ENCODE measurements at places on chromosomes 13 and 19.

DNA sequence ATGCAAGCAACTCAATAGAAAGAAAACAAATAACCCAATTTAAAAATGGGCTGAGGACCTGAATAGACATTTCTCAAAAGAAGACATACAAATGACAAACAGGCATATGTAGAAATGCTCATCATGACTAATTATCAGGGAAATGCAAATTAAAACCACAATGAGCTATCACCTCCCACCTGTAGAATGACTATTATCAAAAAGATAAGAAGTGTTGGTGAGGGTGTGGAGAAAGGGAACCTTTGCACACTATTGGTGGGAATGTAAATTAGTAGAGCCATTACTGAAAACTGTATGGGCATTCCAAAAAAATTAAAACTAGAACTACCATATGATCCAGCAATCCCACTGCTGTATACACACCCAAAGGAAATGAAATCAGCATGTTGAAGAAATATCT lies 212.2 kb downstream of the SUCLA2 start:
- DNase-seq, result no peak

DNA sequence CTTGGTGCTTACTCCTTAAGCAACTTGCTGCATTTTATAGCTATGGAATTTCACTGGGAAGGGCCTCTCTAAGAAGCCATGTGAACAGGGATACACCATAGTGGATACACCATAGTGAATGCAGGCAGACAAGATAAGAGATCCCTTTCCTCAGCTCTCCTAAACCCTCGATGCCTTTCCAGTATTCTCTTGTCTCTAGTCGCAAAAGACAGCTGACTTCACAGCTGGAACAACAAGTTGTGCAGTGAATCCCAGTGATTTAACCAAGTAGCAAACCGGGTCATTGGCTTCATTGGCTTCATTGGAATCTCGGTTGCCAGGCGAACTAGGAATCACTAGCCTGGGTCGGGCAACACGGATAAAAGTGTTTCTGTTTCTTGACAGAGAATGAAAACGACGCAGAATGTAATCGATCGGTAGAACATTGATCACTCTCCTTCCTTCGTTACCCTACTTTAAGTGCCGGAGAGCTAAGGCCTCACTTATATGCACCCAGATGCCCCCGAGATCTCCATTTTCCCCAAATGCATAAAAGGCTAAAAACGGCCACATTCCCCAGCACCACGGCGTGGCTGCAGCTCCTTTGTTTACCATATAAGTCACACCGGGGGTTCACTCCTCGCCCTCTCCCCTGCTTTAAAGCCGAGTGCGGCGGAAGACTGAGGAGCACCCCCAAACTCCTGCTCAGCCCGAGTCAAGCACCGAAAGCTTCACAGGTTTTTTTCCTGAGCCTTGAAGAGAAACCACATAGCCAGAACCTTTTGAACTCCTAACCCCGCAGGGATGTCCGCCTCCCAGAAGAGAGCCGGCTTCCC lies 674 bp downstream of the TRPC4 start:
- no peak for DNase-seq

- no peak for DNase-seq
Measured at GRCh38 chr19:55644191-55644833, 863 bp downstream of the ZNF581 start.

- DNase-seq, result no peak
Measured at GRCh38 chr19:54084410-54084809, 3.2 kb upstream of the TARM1 start.

- DNase-seq, result no peak
Measured at GRCh38 chr13:77724092-77724491, 26.6 kb downstream of the SLAIN1 start.

- no peak for DNase-seq
Measured at GRCh38 chr19:41939861-41940730, 11.8 kb upstream of the ERFL start.

GRCh38 chr19:50198431-50199258 lies 4.8 kb upstream of the MYH14 start:
- DNase-seq, result no peak

DNA sequence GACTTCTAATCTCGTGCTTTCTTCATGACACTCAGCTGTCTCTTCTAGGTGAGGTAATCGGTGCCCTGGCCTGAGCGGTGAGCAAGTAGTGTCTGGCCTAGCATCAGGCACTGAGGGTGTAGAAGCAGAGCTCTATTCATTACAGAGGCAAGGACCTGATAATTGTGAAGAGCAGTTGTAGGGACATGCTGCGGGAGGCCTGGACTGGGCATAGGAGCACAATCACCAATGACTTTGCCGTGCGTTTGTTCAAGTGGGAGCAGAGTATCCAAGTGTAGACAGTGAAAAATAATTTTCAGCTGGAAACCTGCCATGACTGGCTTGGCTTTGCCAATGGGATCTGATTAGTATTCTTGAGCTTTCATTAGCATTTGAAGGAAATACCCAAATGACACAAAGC lies 32.1 kb upstream of the DCLK1 start:
- no peak for DNase-seq

DNA sequence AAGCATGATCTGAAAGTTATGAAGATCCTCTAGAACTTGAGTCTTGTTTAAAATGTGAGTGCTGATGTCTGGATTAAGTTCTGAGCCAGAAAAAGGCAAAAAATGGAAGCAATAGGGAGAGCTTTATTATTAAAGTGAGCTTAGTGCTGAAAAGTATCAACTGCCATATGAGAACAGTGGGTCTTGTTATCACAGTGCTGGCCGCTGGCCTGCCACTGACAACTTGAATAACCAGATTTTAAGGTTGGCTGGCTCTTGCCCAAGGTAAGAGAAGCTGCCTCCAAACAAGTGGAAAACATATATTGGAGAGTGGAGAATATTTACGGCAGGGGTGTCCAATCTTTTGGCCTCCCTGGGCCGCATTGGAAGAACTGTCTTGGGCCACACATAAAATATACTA lies 33.9 kb downstream of the NUFIP1 start:
- no peak for DNase-seq

- no peak for DNase-seq
Measured at GRCh38 chr19:51793994-51794393, 963 bp upstream of the FPR3 start.

DNA sequence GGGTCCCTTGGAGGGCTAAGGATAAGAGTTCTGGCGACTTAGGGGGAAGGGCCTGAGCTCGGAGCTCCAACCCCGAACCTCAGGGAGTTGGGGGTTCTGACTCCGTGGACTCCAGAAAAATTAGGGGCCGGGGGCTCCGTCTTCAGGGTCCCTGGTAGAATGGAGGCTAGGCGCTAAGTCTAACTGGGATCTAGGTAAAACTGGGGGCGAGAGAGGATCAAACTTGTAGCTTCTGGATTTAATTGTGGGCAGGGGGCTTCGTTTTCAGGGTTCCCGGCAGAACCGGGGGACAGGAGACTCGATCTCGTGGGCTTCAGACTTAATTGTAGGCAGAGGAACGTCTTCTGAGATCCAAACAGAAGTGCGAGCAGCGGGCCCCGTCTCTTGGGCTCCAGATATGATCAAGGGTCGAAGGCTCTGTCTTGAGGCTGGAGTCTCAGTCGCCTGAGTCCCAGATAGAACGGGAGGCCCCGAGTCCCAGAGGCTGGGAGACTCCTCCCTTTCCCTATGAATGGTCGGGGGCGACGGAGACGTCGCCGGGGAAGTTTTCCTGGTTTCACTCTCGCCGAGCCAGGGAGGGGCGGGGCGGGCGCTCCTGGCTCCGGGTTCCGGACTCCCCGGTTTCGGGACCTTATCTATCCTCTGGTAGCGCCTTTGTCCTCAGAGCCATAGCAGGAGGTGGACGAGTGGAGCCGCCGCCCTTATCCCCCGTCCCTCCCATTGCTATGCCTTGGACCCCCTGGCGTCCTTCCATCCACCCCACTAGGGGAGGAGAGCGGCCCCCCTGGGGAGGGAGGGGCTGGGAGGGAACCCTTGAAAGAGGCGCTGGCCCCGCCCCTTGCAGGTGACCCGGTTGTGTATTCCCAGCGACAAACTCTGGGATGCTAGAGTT lies 1.3 kb downstream of the NECTIN2 start:
- DNase-seq, result no peak

DNA sequence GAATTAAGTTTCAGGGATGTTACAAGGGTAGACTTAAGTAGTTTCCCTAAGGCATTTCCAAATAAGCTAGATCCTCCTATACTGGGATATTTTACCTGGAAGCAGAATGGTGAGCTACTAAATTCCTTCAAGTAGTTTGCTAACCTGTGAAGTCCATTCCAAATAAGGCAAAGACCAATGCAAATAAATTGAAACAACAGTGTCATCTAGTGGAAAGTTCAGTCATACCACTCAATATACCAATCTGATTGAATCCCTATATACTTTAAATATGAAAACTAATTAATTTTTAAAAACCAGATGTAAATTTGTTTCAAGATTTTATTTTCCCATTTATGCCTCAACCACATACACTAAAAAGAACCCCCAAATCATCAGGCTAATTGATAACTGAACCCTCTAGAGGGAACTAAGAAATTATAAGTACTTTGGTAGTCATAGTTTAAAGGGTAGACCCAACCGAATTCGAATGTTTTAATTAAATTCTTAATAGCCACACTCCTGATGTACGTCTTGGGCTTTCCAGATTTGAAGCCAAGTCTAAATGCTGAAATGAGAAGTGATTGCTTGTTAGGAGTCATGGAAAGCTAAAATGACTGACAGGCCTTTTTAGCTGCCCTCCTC lies 223.7 kb downstream of the TBC1D4 start:
- no peak for DNase-seq

DNA sequence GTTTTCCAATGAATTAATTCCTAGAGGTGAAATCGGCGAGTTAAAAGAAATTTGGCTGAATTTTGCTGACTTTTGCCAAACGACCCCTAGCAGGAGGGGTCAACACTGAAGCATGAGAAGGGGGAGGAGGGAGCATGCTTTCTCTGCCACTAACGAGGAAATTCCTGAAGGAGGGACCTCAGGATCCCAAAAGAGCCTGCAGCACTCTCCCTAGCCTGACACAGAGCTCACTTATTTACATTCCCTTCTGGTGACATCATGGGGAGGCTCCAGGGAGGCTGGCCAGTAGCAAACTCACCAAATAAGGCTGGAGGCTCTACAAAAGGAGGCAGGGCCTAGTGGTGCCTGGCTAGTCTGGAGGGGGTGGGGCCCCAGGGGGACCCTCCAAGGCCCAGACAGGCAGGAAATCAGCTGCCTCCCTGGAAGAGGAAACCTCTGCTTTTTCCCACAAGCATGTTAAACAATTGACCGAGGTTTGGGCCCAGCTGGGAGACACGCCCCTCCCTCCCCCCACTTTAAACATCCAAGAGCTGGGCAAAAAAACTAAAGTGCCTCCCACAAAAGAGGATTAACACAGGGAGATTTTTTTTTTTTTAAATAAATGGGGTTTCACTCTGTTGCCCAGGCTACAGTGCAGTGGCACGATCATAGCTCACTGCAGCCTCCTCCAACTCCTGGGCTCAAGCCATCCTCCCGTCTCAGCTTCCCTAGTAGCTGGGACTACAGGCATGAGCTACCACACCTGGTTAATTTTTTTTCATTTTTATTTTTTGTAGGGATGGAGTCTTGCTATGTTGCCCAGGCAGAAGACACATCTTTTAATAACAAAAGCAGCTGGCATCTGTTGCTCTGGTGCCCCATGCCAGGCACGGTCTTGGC lies 2.1 kb downstream of the DAPK3 start:
- peak; percentile 90 for DNase-seq

DNA sequence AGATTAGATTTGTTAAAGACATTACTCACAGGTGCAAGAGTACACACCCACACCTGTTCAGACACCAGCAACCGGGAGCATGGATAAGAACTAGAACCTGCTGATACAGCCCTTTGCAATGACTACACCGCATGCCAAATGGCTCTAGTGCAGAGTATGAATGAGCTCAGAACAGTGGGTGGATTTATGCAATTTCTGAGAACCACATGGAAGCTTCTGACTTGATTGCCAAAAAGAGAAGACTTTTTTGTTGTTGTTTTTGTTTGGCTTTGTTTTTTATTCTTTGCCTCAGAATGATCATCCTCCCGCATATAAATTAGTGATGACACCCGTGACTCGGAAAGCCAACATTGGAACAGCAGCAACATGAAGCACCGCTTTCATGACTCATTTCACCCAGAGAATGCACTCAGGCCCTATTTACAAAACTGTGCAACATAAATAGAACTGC lies 77.4 kb upstream of the LRCH1 start:
- DNase-seq, result no peak

GRCh38 chr13:79803989-79804388 lies 323.0 kb downstream of the NDFIP2 start:
- DNase-seq, result no peak

GRCh38 chr13:33518452-33518851 lies 232.9 kb upstream of the STARD13 start:
- DNase-seq, result no peak

DNA sequence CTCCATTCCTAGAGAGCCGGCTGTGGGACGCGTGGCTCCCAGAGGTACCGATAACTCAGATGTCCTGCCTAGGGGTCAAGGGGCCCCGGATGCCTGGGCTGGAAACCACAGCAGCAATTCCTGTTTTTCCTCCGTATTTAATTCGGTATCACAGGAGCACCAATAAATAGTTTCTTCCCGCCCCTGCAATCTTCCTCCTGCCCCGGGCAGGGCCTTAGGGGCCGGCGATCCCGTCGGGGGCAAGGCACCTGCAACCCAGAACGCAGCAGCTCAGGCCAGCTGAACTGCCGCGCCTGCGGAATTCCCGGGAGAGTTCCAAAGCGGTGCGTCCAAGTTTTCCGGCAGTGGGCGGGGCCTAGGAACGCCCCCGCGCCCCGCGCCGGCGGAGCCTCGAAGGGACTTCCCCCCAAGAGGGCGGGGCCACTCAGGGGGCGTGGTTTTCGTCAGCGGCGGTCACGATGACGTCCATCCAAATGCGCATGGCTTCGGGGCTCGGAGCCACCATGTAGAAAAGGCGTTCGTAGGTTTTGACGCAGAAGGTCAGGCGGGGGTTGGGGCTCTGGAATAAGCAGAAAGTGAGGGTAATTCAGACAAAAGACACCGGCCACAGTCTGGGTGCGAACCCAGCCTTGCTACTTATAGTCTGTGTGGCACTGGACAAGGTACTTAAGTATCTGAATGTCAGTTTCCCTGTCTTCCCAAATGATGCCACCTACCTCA lies 9.7 kb upstream of the LYPD3 start:
- DNase-seq, result peak; percentile 89

DNA sequence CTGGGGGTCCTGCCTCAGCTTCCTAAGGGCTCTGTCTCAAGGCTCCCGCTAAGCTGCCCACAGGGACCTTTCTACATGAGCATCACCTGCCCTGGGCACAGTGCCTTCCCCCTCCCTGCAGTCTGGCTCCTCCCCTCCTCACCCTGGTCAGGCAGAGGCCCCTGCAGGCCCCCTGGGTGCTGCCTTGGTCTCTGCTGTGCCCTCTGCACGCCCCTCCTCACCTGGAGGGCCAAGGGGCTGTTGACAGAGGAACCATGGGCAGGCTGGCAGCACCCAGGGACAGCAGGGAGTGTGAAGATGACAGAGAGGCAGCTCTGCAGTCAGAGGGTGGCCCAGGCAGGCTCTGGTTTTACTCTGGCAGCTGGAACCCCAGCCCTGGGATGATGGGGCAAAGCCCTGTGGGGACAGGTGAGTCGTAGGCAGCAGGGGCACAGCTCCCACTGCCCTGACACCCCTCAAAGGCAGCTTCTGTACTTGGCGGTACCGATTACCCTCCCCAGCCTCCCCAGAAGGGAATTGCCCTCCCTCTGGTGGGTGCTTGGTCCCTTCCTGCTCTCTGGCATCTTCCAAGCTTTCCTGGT lies 43.1 kb downstream of the SUGP2 start:
- no peak for DNase-seq
